T-helper 17 cell (primary cell): ENCODE measurements at places on chromosomes 1 and 21. TPM values are rescaled to one million over a fixed set of nuclear protein-coding genes. Genes with fewer than 3 reads are reported as not detected.
A peak's percentile ranks its signal among the peaks of the same experiment; 100 is the strongest.

The SPATA21 gene
- not detected for total RNA-seq

GRCh38 chr1:211932231-211932932 lies 101.8 kb upstream of the LPGAT1 start:
- no peak overlapping the region for H3K27ac ChIP-seq
- peaks cover 8% of the 10 kb centered on the region for H3K4me1 ChIP-seq
- H3K4me3 ChIP-seq, result no peak overlapping the region
- peaks cover 21% of the 10 kb centered on the region for H3K27me3 ChIP-seq
- no peak for DNase-seq
- peaks cover 2% of the 10 kb centered on the region for H3K36me3 ChIP-seq

The NUDT17 gene
- 2.2 TPM for total RNA-seq

DNA sequence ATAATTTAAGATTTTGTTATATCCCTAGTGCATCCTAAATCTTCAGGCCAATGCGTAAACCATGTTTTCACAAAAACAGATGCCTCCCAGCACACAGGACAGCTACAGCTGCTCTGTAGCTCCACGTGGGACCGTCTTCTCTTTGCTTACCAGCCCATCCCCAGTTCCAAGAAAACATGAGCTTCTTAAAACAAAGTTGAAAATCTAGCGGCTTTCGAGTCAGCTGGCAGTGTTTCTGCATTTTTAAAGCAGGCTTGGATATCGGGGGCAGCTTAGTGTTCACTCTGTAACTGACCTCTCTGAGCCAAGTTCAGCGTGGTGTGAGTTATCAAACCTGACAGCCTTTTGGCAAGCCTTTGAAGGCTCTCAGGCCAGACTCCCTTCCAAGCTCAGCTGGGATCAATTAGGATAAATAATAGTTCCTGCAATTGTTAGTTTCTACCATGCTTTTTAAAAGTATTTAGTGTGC lies 881.5 kb downstream of the LTN1 start:
- H3K4me3 ChIP-seq, result no peak overlapping the region
- DNase-seq, result no peak
- H3K27me3 ChIP-seq, result no peaks in the 10 kb centered on the region
- no peak overlapping the region for H3K27ac ChIP-seq
- no peaks in the 10 kb centered on the region for H3K4me1 ChIP-seq
- H3K36me3 ChIP-seq, result no peaks in the 10 kb centered on the region

- H3K27me3 ChIP-seq, result no peaks in the 10 kb centered on the region
- peak overlapping the region; percentile 89 for H3K27ac ChIP-seq
- H3K4me3 ChIP-seq, result no peak overlapping the region
- peaks cover 16% of the 10 kb centered on the region for H3K36me3 ChIP-seq
Observed at GRCh38 chr1:24470592-24470991, 32.0 kb upstream of the RCAN3 start.

The DNAJC16 gene
- total RNA-seq, result 20.5 TPM

The LRRC47 gene
- 37.9 TPM for total RNA-seq

- H3K4me3 ChIP-seq, result no peak overlapping the region
- no peak for DNase-seq
- H3K27ac ChIP-seq, result no peak overlapping the region
- H3K27me3 ChIP-seq, result no peaks in the 10 kb centered on the region
- H3K36me3 ChIP-seq, result no peaks in the 10 kb centered on the region
Observed at GRCh38 chr1:85420199-85420598, 44.8 kb downstream of the DDAH1 start.
